ENCODE measurements at places on chromosomes 1 and 21.

DNA sequence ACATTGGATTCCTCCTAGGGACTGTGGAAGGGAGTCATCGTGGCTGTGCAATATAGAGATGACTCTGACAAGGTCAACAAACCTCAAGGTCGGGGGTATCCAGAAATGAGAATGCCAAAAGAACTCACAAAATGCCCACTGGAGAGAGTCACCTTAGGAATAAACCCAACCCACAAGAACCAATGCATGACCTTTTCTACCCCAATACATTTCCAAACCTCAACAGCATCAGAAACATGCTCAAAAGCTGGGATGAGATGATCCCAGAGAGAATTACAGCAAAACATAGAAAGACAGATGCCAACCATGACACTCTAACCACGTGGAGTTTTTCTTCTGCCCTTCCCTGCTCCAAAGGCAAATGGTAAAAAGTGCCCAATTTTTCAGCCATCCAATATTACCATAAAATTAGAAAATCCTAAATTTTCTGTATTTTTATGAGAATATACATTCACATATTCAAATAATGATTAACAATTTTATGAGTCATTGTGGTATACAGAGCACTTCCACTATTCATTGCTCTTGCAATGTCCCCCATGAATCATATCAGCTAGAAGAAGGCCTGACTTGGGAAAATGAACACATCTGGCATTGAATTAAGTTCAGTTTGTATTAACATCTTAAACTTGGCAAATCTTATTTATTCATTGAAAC lies 88.2 kb upstream of the PALMD start:
- DNase-seq = no peak

DNA sequence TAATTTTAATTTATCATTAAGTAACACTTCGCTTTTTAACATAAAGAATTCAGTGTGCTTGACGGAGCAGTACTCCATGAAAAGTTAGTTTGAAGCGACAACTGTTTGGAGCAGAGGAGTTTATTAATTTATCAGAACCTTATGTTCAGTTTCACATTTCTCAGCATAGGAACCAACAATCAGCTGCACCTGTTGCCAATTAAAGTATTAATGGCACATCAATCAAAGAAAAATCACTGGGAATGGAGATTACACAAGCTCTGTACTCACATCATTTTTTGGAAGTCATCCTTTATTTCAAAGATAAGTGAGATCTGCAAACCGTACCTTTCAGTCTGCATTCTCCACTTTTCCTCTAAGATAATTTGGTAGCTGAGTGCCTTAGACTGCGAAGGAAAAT lies 344.6 kb downstream of the LMO4 start:
- DNase-seq = no peak

- no peak for DNase-seq
Observed at GRCh38 chr1:61287014-61287413, 204.7 kb downstream of the NFIA start.

DNA sequence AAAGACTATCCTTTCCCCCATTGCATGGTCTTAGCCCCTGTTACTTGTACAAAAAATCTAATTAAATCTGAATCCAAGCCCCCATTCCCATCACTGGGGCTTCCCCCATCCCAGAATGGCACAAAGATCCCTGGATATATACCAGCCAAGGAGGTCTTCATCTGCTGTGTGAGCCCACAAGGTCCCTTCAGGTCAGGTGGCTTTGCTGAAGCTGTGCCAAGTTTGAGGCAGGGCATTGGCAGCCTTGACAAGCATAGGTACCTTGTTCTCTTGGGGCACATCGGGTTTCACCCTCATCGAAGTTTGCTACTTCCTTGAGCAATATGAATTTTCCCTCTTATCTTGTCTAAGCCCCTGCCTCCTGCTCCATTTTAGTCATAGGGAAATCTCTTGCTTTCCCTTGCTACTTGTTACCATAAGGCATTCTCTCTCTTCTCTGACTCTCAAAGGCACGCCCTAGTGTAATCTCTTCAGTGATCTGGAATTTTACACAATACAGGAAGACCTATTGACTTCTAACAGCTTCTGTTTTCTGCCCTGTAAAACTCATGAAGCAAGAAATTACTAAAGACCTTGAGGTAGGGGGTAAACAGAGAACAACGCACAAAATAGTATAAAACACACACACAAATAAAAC lies 71.4 kb upstream of the COG2 start:
- no peak for DNase-seq

GRCh38 chr1:8343044-8343443 lies 25.1 kb downstream of the SLC45A1 start:
- DNase-seq = no peak

DNA sequence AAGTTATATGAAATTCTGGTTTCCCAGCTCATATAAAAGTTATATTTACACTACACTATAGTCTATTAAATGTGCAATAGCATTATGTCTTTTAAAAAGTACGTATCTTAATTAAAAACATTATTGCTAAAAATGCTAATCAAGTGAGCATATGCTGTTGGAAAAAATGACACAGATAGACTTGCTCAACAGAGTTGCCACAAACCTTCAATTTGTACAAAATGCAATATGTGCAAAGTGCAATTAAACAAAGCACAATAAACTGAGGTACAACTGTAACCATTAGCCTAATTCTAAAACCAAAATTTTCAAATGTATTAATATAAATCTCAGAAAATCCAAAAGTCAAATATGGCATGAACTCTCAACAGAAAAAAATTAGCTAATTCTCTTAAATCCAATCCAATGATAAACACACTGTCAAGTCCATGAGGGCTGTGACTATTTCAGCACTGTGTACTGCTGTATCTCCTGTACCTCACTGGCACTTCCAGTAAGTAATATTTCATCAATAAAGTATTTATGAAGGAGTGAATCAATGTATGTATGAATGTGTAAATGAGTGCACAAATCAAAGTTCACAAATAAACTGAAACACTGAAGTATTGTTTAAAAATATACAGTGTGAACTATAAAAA lies 116.3 kb downstream of the AKT3 start:
- DNase-seq = no peak

GRCh38 chr1:219585837-219586455 lies 27.0 kb downstream of the ZC3H11B start:
- DNase-seq = no peak

GRCh38 chr1:151624783-151625182 lies 12.9 kb downstream of the SNX27 start:
- DNase-seq = no peak

- no peak for DNase-seq
Observed at GRCh38 chr1:167658574-167659328, 28.7 kb downstream of the RCSD1 start.

GRCh38 chr1:239363930-239364329 lies 22.4 kb upstream of the CHRM3 start:
- DNase-seq = no peak

- DNase-seq = no peak
Observed at GRCh38 chr1:79808816-79809475, 802.4 kb upstream of the ADGRL4 start.

DNA sequence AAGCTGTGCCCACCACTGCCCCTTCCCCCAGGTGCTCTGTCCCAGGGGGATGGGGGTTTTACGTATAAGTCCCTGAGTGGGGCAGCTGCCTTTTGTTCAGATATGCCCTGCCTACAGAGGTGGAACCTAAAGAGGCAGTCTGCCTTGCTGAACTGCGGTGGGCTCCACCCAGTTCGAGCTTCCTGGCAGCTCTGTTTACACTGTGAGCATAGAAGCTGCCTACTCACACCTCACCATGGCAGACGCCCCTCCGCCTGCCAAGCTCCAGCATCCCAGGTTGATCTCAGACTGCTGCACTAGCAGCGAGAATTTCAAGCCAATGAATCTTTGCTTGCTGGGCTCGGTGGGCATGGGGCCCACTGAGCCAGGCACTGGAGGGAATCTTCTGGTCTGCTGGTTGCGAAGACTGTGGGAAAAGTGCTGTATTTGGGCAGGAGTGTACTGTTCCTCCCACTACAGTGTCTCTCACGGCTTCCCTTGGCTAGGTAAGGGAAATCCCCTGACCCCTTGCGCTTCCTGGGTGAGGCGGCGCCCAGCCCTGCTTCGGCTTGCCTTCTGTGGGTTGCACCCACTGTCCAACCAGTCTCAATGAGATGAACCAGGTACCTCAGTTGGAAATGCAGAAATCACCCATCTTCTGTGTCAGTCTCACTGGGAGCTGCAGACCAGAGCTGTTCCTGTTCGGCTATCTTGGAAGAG lies 17.6 kb upstream of the RWDD3 start:
- DNase-seq = no peak

DNA sequence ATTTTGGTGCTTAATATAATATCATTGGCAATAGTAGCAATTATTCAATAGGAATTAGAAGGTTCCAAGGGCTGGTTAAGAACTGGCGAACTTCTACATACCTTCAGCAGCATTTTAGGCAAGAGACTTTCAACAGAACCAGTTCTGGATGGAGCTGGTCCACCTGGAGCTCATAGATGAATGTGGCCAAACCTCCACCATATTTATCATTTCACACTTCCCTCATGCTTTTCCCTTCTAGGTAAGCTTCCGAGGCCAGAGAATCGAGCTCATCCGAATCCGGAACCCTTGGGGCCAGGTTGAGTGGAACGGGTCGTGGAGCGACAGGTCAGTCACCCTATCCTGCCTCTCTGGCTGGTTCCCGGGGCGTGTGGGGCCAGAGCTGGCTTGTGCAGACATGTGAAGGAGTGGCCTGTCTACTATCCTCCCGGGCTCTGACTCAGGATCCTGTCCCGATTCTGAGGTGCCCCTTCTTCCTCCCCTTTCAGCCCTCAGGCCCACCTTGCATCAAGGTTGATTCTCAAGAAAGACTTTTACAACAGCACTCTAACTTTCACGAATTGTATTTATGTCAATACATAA lies 24.7 kb downstream of the CAPN9 start:
- no peak for DNase-seq

DNA sequence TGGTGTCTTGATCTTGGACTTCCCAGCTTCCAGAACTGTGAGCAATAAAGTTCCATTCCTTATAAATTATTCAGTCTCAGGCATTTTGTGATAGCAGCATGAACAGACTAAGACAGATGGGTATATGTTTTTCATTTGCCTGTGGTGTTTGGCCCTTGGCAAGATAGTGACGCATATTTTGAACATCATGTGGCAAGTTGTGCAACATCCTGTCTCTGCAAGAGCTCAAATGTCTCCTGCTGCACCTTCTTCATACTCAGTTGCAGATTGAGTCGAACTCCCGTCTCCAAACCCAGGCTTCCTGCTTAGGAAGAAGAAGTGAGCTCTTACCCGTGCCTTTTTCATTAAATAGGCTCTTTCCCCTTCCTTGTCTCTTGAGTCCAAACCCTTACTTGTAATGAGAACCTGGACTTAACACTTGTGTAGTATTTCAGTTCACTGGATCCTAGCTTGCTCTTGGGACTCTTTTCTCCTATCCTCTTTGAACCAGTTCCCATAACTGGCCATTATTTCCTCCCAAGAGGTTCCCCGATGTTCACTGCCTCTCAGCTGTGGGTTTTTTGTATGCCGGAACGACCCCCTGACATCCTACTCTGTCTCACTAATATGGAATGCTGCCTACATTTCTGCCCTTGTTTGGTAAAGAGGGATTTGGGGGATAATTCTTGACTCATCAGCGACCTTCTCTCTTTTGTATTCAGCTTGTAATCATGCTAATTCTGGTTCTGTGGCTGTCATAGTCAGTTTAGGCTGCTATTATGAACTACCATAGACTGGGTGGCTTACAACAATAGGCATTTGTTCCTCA lies 125.0 kb upstream of the KCNK2 start:
- no peak for DNase-seq

GRCh38 chr1:150842343-150842742 lies 34.1 kb downstream of the ARNT start:
- DNase-seq = no peak

- no peak for DNase-seq
Observed at GRCh38 chr1:93033785-93034184, 45.3 kb upstream of the MTF2 start.

DNA sequence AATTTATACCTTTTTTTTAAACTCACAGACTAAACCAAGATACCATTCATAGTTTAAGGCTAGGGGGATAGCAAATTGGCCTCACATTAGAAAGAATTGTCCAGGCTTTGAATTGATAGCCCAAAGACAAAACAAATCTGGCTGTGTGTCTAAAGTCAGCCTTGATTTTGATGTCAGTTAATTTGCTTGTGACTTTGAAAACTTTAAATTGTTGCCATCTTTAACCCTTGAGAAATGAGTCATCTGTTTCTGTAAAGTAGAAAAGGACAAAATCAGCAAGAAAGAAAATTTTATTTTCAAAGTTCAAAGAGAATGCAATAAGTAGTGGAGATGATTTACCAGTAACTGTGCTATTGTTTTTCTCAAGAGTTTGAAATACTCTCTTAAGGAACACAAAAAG lies 184.5 kb downstream of the RGS7 start:
- no peak for DNase-seq

GRCh38 chr1:85484264-85484663 lies 19.3 kb upstream of the DDAH1 start:
- DNase-seq = no peak

DNA sequence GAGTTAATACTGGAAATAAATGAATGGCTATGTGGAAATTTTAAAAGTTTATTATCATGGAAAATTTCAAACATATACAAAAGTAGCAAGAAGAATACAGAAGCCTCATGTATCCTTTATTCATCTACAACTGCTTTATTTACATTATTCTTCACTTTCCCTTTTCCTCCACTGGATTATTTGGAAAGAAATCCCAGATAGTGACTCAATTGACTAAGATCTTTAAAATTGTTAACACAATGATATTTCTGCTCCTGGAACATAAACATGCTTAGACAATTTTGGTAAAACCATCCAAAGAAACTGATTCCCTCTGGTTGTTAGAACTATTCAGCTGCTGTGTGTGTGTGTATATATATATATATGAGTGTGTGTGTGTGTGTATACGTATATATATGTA lies 116.2 kb downstream of the TGFB2 start:
- no peak for DNase-seq

DNA sequence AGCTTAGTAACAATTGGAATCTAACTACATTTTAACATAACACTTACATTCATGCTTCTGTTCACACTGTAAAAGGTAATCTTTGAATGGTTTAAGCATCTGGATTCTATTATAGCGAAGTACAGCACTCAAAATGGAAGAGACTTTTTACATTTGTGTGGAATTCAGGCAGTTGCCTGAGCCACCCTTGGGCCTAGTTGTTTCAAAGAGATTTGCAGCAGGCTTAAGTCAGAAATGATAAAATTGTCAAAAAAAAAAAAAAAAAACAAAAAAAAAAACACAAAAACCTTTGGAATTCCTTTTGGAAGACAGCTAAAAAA lies 199.9 kb downstream of the LYPLAL1 start:
- no peak for DNase-seq

- no peak for DNase-seq
Observed at GRCh38 chr1:16348414-16349182, 3.7 kb downstream of the FBXO42 start.

All from stimulated activated naive CD4-positive, alpha-beta T cell (primary cell).